Choroid plexus epithelial cell (primary cell): ENCODE measurements at places on chromosomes 6 and 20.

DNA sequence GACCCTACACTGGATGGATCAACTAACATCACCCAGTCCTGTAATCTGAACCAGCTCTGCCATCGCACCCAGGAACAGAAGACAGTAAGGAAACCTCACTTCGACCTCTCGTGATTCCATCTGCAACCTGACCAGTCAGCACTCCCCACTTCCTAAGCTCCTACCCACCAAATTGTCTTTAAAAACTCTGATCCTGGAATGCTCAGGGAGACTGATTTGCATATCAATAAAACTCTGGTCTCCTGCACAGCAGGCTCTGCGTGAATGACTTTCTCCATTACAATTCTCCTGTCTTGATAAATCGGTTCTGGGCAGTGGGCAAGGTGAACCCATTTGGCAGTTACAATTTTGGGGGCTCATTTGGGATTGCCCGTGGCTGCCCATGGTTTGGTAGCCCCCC, 18.3 kb upstream of the AGPAT4 start:
- DNase-seq: no peak

DNA sequence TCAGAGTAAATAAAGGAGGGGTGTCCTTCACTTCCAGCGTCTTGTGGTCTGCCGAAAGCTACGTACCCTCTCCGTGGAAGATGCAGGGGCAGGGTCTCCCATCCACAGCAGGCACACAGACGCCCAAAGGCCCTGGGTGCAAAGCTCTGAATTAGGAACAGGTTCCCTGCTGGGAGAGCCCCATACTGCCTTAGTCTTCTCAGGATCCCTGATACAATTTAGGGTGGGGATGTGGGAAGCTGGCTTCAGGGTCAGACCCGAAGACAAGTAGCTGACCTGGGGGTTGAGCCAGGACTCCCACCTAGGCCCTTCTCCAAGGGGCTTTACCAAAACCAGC, 74.1 kb downstream of the TTLL2 start:
- DNase-seq: no peak

DNA sequence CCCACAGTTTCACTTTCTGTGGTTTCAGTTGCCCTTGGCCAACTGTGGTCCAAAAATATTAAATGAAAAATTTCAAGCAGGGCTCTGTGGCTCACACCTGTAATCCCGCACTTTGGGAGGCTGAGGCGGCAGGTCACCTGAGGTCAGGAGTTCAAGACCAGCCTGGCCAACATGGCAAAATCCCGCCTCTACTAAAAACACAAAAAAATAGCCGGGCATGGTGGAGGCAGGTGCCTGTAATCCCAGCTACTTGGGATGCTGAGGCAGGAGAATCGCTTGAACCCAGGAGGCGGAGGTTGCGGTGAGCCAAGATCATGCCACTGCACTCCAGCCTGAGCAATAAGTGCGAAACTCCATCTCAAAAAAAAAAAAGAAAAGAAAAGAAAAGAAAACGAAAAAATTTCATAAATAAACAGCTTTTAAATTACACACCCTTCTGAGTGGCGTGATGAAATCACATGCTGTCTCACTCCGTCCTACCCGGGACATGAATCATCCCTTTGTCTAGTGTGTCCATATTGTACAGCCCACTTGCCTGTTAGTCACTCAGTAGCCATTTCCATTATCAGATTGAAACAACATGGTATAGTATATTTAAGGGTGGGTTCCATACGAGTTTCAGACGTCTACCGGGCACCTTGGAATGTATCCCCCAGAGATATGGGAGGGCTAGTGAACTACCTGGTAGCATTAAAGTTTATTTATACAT, 11.7 kb downstream of the PTPRK start:
- peak; percentile 95 for DNase-seq

- no peak for DNase-seq
Measured at GRCh38 chr6:28205879-28206278, 19.2 kb upstream of the ZSCAN9 start.

- peak; percentile 38 for DNase-seq
Measured at GRCh38 chr6:78300885-78301284, 566.5 kb upstream of the IRAK1BP1 start.

- peak; percentile 60 for DNase-seq
Measured at GRCh38 chr6:134830194-134830593, 119.7 kb downstream of the ALDH8A1 start.

DNA sequence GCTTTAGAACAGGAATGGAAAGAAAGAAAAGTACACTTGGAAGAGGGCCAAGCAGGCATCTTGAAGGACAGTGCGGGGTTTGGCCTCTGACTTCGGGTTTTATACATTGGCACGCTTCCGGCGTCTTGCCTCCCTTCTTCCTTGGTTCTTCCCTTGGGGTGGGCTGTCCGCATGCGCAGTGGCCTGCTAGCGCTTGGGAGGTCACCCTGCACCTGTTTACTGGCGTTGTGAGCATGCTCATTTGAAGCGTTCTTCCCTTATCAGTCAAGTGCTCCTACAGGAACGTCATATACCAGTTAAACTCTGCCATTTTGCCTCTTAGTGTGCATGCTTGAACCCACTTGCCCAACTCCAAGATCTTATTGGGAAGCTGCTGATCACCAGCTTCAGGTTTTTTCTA, 230.0 kb downstream of the TTLL2 start:
- no peak for DNase-seq

- DNase-seq: no peak
Measured at GRCh38 chr20:46190478-46191167, 72.5 kb downstream of the CD40 start.

DNA sequence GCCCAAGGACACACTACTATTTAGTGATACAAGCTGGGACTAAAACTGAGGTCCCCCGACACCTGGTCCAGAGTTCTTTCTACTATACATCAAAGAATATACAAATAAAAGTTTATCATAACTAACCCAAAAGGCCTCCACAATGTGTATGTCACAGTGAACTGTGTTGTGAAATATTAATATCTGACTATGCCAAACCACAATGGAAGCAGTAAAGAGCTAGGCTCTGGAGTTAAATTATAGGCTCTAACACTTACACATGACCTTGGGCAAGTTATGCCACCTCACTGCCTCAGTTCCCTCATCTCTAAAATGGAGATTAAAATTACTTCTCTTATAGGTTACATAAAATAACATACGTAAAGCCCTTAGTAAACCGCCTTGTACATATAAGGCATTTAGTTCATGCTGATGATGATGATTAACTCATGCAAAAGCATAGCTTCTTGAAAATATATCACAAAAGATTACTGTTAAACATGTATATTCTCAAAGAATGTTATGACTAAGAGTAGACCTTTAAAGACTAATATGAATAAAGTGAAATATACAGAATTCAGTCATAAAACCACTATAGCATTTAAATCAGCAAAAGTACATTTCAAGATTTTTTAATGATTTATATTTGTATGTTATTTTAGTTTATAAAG, 5.7 kb downstream of the SUPT3H start:
- no peak for DNase-seq

DNA sequence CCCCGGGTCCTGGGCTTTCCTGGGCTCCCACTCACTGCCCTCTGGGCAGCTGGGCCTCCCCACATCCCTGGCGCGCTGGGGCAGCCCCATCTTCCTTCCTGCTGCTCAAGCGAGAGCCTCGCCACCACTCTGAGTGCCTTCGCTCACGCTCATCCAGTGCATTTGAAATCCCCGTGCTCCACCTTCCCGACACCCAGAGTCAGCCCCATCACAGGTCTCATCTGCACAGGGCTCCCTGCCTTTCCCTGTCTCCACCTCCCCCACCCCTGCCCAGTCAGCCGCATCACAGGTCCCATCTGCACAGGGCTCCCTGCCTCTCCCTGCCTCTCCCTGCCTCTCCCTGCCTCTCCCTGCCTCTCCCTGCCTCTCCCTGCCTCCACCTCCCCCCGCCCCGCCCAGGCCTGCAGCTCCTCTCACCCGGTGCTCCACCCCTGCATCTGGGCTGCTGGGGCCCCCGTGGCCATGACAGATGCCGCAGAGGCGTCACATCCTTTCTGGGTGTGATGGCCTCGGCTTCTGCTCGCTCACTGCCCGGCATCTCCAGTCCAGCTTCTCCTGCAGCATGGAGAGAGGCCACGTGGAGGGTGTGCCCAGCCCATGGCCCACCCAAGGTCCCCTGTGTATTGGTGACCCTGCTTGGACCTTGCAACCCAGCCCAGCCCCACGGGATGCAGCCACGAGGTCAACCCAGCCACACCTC, 9.0 kb upstream of the BHLHE23 start:
- no peak for DNase-seq

DNA sequence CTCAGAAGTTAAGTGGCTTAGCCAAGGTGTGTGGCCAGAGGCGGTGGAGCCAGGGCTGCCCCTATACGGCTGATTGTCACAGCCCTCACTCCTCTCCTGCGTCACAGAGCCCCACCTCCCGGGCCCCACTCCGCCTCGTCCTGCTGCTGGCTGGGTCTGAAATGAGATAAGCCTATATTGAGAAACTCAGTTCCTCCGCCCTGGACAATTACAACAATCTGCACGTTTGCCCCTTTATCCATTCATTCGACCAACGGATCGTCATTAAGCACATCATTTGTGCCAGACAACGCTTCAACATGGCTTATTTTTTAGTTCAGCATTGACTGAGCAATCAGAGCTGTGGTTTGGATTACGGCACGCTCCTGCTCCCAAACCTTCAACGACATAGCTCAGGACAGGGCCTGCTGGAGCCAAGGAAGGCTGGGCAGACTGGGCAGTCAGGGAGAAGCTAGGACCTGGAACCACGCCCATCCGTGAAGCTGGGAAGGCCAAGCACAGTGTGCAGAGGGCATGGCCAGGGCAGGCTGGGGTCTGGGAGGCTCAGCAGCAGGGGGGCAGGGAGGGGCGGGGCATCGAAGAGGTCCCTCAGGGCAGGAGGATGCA, 16.6 kb upstream of the EZR start:
- DNase-seq: no peak

- no peak for DNase-seq
Measured at GRCh38 chr6:83354747-83355146, 76.1 kb downstream of the ME1 start.
